IMR-90 (cell line): ENCODE measurements at places on chromosomes 1 and 21. TPM values are rescaled to one million over a fixed set of nuclear protein-coding genes. Genes with fewer than 3 reads are reported as not detected.

DNA sequence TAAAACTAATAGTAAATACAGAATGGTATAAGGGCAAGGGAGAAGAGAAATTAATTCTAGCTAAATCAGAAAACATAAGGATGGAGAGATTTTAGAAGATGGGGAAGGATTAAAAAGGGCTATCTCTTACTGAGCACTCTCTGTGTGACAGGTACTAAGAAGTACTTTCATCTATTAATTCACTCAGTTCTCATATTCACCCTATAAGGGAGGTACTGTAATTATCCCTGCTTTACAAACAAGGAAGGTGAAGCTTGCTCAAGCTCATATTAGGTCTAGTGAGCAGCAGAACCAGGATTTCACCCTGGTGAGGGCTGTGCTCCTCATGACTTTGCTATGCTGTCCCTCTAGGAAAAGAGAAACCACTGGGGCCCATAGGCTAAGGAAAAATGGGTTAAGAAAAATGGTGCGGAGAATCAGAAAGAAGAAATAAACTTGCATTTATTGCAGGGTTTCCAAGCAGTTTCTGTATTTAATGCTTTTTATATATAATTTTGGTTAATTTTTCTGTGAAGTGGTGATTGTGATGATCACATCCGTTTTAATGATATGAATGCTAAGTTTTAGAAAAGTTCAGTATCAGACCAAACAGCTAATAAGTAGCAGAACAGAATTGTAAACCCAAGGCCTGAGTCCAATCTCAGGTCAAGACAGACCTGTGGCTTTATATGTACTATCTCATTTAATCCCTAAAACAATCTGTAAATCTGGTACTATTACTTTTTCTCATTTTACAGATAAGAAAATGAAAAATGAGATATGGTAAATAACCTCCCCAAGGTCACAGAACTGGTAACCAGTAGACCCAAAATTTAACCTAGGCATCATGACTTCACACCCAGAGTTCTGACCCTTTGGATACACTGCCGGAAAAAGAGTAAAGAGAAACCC is 1.7 kb downstream of the PCNX2 start:
- peak; percentile 35 for DNase-seq

The C1orf185 gene
- not detected in 2 replicates for polyA plus RNA-seq

The LAPTM5 gene
- 0.09 TPM in 2 replicates for polyA plus RNA-seq

The ACTL8 gene
- 0.07 and 0.09 TPM in 2 replicates for polyA plus RNA-seq

- no peak for DNase-seq
Measured at GRCh38 chr1:72516826-72517225, 234.5 kb upstream of the NEGR1 start.

DNA sequence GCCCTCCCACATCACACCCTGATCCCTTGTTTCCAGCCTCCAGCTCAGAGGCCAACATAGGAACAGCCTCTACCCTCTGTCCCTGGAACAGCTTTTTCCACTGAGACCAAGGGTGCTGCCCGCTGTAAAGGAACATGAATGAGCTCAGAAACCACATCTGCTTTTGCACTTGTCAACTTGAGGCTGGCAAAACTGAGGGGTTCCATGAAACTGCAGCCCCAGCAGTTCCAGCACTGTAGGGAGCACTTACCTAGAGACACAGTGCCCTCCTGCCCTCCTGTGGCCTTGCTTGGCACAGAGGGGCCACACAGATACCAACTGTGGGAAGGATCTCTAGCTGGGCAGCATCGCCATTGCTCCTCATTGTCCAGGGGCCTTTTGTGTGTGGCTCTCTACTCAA is 51.7 kb downstream of the ITPKB start:
- no peak for DNase-seq

- no peak for DNase-seq
Measured at GRCh38 chr1:222920169-222920568, 105.3 kb downstream of the DISP1 start.

The KLF17 gene
- 0.14 and 0.17 TPM in 2 replicates for polyA plus RNA-seq

GRCh38 chr1:196594700-196595099 is 13.5 kb downstream of the KCNT2 start:
- no peak for DNase-seq
